ENCODE measurements at places on chromosomes 11 and 22. TPM values are rescaled to one million over a fixed set of nuclear protein-coding genes. Genes with fewer than 3 reads are reported as not detected.

The CFL1 gene
- 1,831 TPM for total RNA-seq

GRCh38 chr11:32489464-32489863 lies 54.1 kb upstream of the WT1 start:
- DNase-seq = no peak

The PKDREJ gene
- not detected for total RNA-seq

The GP1BB gene
- total RNA-seq = 6.2 TPM

The CHST1 gene
- 4.0 TPM for total RNA-seq

DNA sequence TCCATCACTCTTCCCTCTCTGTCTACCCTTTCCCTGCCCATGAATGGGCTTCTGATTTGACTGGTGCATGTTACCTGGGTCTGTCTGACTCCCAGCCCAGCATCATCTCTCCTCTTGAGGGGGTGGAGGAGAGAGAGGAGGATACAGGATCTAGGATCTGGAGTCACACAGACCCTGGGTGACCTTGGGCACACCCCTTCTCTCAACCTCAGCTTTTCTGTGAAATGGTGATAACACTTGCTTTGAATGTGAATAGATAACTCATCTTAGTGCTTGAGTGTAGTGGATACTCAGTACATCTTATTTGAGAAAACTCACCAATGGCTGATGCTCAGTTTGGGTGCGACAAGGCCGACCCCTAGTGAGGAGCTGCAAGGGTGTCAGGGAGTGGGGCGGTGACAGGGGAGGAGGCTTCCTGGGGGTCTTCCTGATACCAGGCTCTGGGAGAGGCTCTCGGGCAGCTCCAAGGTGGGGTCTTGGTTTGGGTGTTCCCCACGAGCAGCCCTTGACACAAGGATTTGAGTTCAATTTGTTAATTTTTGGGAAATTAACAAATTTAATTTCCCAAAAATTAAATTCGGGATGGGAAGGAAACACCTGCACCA lies 9.0 kb downstream of the INCENP start:
- no peak for DNase-seq

The NRIP3 gene
- total RNA-seq = 34.8 TPM

DNA sequence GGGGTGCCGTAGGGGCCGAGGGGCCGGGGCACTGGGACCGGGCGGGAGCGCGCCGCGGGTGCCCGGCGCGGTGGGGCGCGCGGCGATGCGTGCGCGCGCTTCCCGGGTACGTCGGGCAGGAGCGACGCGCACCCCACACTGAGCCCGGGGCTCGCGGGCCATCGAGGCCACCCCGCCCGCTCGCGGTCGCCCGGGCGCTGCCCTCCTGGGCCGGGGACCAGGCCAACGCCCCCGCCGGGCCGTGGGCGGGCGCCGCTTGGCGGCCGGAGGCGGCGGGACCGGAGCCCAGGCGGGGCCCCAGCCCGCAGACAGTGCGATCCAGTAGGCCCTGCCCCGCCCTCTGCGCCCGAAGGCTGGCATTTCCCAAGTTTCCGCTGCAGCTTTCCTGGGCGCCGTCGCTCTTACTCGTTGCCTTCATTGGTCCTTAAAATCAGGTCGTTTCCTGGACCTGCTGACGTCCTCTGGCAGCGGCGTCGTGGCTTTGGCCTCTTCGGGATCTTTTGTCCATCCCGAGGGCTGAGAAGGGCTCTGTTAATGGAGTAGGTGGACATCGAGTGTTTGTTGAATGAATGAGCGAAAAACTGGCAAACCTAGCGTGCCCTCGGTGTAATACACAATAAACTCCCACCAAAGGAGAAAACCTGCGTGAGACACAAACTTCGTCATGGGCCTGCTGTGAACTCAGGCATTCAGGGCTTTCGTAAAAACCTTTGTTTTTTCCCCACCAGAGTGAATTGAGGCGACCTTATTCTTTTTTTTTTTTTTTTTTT lies 638 bp downstream of the PARVA start:
- DNase-seq = peak; percentile 87

DNA sequence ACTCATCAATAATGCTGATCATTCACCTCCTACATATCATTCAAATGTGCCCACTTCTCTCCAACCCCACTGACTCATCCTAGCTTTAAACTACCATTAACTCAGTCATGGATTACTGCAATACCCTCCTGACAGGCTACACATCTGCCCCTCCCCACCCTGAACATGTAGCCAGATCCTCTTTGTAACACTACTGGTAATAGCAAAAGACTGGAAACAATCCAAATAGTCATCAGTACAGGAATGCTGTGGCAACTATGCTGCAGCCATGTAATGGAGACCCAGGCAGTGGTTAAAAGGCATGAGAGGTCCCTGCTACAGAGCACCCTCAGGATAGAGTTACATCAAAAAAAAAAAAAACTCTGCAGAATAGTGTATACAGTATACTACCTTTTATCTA lies 16.6 kb downstream of the SLC43A3 start:
- DNase-seq = no peak

DNA sequence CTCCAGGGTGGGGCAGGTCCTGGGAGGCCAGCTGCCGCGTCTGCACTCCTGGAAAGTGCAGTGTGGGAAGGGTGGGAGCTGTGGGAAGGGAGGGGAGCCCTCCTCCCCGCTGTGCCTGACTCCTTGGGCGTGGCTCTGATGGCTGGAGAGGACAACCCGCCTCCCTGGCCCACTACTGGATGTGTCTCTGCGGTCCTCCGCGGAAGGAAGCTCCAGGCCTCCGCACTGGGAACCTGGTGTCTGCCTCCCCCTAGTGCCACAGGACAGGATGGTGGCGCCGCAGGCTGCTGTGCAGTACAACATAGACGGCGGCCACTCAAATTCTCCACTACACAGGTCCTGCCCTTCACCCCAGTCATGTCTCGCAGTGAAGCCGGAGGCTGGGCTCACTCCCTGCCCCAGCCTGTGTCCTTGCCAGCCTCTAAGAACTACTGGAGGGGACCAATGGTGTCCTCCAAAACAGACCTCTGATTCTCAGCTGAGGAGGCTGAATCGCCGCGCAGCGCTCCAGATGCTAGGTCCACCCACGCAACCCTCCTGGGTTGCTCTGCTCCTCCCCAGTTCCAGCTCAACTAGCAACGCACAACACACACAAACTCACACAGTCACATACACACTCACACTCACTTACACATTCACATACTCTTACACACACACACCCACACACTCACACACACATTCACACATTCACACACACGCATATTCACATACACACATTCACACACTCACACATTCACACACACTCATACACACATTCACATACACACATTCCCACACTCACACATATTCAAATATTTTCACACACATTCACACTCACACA lies 12.4 kb upstream of the DSCAML1 start:
- peak; percentile 82 for DNase-seq

DNA sequence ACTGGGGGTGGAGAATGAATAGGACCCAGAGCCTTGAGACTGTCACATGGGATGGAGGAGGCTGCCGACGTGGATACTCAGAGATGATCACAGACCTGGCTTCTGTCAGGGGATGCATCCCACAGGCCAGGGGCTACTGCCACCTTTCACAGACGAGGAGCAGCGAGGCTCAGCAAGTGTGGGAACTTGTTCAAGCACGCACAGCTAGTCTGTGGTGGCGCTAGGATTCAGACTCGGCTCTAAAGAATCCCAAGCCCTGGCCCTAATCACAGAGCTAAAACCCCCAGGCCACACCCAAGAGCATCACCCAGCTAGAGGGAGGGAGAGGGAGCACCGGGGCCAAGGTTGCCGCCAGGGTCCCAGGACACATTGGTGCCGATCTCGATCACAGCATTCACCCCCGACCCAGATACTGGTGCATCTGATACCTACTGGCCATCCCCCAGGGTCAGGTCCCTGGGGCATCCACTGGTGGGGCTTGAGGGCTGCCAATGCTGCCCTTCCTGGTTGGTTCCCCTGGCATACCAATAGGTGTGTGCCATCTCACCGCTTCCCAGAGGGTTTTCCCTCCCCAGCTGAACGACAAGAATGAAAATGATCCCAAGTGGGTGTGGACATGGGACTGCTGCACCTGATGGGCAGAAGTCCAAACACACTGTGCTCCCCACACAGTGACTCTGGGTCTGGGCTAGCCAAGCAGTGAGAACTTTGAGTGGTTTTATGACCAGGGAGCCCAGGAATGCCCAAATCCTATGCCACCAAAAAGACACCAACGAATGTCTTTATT lies 6.2 kb downstream of the CHST1 start:
- DNase-seq = no peak

- DNase-seq = no peak
These were observed 415.9 kb downstream of the TMEM135 start for GRCh38 chr11:87453531-87454089.

- no peak for DNase-seq
These were observed 64.7 kb downstream of the TRIM29 start for GRCh38 chr11:120073196-120073595.

The MPZL3 gene
- 7.1 TPM for total RNA-seq

The BARX2 gene
- 0.51 TPM for total RNA-seq

DNA sequence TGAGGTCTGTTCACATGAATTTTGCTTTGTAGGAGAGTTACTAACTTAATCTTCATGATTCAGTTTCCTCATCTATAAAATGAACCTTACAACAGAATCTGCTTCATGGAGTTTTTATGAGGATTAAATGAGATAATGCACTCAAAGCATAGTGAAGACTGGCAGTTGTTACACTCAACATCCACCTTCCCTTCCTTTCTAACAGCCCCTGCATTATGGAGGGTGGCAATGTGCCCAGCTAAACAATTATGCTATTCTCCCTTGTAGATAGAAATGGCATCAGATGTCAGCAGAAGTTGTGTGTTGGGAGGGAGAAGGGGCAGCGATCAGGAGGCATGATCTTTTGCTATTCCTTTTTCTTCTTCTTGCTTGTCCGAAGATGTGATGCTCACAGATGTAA lies 6.5 kb downstream of the POU2AF1 start:
- DNase-seq = no peak

DNA sequence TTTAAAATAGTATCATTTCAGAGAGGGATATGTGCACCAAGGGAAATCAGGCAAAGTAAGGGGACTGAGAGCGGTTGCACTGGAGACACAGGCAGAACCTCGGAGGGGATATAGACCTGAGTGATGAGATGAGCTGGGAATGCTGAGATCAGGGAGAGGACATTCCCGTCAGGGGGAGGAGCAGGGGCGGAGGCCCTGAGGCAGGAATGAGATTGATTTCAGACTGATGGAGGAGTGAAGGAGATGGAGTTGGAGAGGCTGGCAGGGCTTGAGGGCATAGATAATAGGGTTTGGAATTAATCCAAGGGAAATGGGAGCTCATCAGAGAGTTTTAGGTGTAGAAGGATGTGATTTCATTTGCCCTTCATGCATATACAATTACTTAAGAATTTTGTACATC lies 13.2 kb downstream of the CD6 start:
- DNase-seq = no peak

GRCh38 chr11:13046637-13047570 lies 37.8 kb downstream of the RASSF10 start:
- no peak for DNase-seq

DNA sequence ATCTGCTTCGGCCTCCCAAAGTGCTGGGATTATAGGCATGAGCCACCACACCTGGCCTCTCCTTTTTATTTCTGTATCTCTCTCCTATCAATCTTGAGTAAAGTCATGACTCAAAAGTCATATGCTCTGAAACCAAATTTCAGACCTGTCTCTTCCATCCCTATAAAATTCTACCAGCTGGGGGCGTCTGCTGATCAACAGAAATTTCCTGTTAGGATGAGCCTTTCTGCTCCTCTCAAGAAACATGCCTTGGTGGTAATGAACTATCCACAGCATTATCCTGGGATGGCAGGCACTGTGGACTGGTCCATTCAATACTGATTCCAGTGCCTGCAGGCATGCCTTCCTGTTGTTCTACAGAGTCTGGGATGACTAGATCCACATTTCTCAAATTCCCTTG lies 472.6 kb downstream of the NELL1 start:
- DNase-seq = no peak

The RFPL2 gene
- not detected for total RNA-seq

DNA sequence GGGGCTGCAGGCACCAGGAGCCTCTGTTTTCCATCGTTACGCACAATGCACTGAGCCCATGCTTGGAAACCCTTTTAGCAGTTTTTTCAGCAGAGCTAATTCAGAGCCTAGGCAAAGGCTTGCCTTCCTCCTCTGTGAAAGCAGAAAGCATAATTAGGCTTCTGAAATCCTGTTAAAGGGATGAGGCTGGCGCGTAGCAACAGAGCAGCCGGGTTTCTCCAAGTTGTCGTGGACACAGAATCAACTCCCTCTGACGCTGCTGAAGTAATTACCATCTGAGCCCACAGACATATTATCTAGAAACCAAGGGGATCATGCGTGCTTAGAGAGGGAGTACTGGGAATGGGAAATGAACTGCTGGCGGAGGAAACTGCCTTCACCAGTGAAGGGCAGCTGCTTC lies 85.4 kb downstream of the MYO18B start:
- no peak for DNase-seq

The SH3BP1 gene
- total RNA-seq = 5.7 TPM

DNA sequence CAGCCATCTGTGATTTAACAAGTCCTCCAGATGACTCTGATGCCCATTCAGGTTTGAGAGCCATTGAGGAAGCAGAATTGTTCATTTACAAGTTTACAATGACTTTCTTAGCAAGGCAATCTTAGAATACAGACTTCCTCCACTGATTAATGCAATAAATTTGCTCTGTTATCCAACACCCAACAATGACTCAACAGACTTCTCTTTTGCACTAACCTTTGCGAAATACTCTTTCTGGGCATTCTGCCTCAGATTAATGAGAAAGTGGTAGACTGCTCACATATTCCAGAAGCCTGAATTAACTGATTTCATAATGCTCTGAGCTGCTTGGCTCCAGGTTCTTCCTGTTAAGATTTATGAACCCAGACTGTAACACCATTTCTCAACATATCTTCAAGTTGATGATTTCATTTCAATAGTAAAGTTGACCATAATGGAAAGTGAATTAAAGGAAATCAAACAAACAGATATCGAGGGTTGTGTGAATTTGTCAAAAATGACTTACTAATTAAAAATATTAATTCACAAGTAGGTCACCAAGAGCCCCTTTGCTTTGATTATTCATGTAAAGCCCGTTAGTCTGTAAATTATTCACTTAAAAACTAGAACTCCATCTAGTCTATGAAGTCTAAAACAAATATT lies 70.5 kb upstream of the BLID start:
- DNase-seq = peak; percentile 30

DNA sequence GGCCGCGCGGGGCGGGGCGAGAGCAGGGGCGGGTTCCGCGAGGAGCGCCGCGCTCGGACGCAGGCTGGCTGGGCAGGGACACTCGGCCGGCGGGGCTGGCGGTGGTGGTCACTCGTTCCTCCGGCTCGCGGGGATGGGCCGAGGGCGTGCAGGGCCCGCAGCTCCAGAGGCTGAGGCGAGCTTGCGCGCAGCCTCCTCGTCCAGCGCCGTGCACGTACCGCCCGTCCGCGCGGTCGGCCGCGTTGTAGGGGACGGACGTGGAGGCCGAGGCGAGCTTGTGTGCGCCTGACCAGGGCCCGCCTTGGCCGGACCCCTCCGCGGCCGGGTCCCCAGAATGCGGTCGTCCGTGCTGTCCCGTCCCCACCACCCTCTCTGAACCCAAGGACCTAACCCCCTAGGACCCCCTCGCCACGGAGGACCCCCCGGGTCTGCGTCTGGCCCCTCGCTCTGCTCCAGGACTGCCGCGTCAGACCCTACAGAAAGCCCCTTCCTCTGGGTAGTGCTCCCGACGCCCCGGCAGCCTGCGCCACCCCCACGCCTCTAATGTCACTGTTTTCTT lies 569 bp upstream of the YPEL1 start:
- DNase-seq = no peak

The PRR33 gene
- not detected for total RNA-seq

All from Daoy (cell line).